ENCODE measurements at places on chromosomes 5 and 9.

DNA sequence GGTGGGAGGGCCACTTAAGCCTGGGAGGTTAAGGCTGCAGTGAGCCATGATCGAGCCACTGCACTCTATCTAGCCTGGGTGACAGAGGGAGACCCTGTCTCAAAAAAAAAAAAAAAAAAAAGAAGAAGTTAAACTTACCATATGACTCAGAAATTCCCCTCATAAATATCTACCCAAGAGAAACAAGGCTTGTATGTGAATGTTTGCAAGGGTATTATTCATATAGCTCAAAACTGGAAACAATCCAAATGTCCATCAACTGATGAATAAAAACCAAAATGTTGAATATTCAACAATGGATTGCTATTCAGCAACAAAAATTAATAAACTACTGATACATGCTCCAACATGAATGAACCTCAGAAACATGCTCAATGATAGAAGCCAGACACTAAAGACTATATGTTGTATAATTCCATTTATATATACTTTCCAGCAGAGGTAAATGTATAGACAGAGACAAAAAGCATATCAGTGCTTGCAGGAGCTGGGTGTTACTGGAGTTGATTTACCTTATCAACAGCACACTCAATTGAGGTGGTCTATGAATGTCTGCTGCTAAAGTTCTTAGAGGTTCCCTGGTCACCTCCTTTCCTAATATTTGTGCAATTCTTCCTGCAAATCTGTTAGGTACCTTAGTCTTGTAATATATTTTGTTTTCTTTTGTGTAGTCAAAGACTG, 5.3 kb upstream of the SREK1 start:
- DNase-seq = no peak

- no peak for DNase-seq
Observed at GRCh38 chr5:159961176-159962160, 45.2 kb downstream of the ADRA1B start.

DNA sequence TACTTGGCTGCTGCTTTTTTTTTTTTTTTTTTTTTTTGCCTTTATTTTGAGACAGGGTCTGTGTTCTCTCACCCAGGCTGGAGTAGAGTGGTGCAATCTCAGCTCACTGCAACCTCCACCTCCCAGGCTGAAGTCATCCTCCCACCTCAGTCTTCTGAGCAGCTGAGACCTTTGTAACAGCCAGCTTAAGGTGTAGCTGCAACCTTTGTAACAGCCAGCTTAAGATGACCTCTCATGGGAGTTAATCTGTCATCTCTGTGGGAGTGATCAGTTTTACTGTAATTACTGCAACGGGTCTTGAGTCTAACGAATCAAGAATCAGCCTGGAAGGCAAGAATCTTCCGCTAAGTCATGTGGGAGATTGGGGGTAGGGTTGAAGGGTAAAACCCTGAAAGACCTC, 31.6 kb upstream of the SNX2 start:
- DNase-seq = no peak

- no peak for DNase-seq
Observed at GRCh38 chr5:154844809-154845208, 5.6 kb downstream of the FAXDC2 start.

GRCh38 chr5:133814152-133814551, 154.3 kb downstream of the C5orf15 start:
- no peak for DNase-seq

GRCh38 chr9:2228132-2228531, 213.0 kb downstream of the SMARCA2 start:
- DNase-seq = no peak

DNA sequence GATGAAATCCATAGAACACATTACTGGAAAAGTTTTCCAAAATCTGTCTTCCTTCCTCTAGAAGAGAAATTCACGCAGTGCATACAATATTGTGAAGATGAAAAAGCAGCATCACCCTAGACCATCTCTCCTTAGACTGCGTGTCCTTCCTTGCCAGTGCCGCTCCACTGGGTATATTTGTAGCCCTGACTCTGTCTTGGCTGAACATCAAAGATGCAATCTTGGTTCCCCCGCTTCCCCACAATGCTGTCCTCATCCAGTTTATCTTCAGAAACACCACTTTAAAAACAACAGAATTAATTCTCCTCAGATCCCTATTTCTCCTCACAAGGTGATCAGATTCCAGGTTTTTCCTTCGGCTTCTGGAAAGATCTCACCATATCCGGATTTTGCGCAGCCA, 53.9 kb downstream of the ROR2 start:
- no peak for DNase-seq

GRCh38 chr5:87136096-87136495, 131.6 kb upstream of the RASA1 start:
- DNase-seq = no peak

- no peak for DNase-seq
Observed at GRCh38 chr9:7607421-7607820, 192.2 kb downstream of the DMAC1 start.
